Mucosa of descending colon (tissue), 3 donors: ENCODE measurements at places on chromosomes 6 and 20.

GRCh38 chr6:139143111-139143510 lies 8.2 kb downstream of the HECA start:
- DNase-seq: no peak

GRCh38 chr6:4908062-4908461 lies 95.8 kb downstream of the RPP40 start:
- DNase-seq: no peak

GRCh38 chr6:105753620-105754211 lies 332.4 kb upstream of the PRDM1 start:
- DNase-seq: peak; percentile 21

- no peak for DNase-seq
Observed at GRCh38 chr6:110448846-110449540, 27.4 kb downstream of the SLC22A16 start.

GRCh38 chr6:116461932-116462885 lies 1.0 kb downstream of the CALHM6 start:
- DNase-seq: peak; percentile 64

GRCh38 chr6:48996461-48997119 lies 466.5 kb downstream of the MMUT start:
- DNase-seq: no peak

GRCh38 chr6:137339929-137340559 lies 120.9 kb upstream of the IFNGR1 start:
- no peak for DNase-seq

DNA sequence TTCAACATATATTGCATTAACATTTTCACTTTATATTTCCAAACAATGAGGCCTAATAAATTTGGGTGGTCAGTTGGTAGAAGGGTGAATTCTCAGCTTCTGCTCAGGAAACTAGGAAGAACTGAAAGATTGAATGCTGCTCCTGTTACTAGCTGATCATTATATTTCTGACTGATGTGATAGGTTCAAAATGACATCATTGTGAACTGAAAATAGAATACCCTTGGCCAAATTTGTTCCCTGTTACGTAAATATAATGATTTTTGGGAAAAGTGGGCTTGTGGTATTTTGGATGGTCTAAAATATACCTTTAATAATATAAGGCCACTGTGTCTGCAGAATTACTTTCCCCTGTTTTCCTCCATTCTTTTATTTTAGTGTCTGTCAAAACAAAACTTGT lies 2.8 kb downstream of the UST start:
- DNase-seq: no peak

DNA sequence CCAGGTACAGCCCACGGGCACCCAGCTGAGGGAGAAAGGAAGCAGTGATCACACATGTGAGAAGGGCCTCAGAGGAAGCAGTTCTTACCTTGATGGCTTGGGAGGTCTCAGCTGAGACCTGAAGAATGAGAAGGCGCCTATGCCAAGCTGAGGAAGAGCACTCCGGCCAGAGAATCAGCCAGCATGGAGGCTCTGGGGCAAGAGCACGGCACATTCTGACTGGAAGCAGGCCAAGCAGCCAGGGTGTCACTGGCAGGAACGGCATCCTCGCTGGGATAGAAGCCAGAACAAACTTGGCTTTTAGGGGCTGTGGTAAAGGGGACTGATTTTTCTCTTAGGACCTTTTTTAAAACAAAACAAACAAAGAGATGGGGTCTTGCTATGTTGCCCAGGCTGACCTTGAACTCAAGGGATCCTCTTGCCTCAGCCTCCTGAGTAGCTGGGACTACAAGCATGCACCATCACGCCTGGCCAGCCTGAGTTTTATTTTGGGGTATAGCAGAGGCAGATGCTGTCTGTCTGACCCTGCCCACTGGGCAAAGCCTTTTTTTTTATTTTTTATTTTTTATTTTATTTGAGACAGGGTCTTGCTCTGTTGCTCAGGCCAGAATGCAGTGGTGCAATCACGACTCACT lies 17.6 kb downstream of the GHRH start:
- no peak for DNase-seq

GRCh38 chr20:8788831-8789230 lies 280.1 kb upstream of the PLCB4 start:
- no peak for DNase-seq

GRCh38 chr6:149138699-149139294 lies 178.7 kb upstream of the TAB2 start:
- no peak for DNase-seq
